SJCRH30 (cell line): ENCODE measurements at places on chromosomes 5 and 9.

- no peaks in the 10 kb centered on the region for H3K27me3 ChIP-seq
- no peaks in the 10 kb centered on the region for H3K36me3 ChIP-seq
- no peak for DNase-seq
- H3K27ac ChIP-seq, result no peak overlapping the region
Observed at GRCh38 chr9:137876269-137876668, 1.3 kb upstream of the CACNA1B start.

DNA sequence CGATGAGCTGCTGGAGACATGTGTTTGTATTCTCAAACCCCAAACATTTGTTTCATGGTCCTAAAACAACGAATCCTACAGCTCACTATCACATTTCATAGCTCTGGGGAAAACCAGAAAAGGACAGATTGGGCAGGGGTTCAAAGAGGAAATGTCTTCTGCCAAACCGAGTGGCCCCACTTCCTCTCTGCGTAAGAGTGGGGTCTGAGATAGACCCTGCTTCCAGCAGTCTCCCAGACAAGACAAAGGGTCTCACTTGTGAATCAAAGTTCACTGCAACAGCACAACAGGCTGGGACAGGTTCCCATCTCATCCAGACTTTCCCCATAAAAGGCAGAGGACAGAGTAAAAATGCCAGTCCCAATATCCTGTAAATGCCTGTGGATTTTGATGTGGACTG is 276.2 kb upstream of the SLC24A2 start:
- H3K27ac ChIP-seq, result no peak overlapping the region
- H3K4me1 ChIP-seq, result no peaks in the 10 kb centered on the region
- H3K36me3 ChIP-seq, result no peaks in the 10 kb centered on the region
- no peak overlapping the region for H3K4me3 ChIP-seq
- no peak for DNase-seq

- no peak overlapping the region for H3K27ac ChIP-seq
- H3K4me1 ChIP-seq, result no peaks in the 10 kb centered on the region
- no peak overlapping the region for H3K4me3 ChIP-seq
- DNase-seq, result no peak
Observed at GRCh38 chr5:139014726-139015125, 139.6 kb upstream of the LRRTM2 start.

- H3K36me3 ChIP-seq, result peaks cover 28% of the 10 kb centered on the region
- H3K27ac ChIP-seq, result no peak overlapping the region
- no peak for DNase-seq
Observed at GRCh38 chr5:177452688-177453638, 6.3 kb downstream of the PRR7 start.

DNA sequence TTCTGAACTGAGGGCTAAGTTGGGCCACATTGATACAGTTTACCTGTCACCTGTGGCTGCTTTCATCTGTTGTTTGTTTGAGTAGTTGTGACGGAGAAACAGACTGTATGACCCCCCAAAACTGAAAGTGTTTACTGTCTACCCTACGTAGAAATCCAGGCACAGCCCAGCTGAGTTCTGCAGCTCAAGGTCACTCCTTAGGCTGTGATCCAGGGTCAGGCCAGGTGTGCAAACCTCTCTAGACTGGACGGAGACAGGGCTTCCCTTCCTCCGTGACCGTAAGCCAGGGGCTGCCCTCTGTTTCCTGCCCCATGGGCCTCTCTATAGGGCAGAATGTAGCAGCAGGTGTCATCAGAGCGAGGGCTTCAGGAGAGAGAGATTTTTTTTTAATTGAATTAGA is 207.9 kb upstream of the OTULINL start:
- H3K4me3 ChIP-seq, result no peak overlapping the region
- no peaks in the 10 kb centered on the region for H3K4me1 ChIP-seq
- H3K27me3 ChIP-seq, result no peaks in the 10 kb centered on the region
- no peak for DNase-seq

DNA sequence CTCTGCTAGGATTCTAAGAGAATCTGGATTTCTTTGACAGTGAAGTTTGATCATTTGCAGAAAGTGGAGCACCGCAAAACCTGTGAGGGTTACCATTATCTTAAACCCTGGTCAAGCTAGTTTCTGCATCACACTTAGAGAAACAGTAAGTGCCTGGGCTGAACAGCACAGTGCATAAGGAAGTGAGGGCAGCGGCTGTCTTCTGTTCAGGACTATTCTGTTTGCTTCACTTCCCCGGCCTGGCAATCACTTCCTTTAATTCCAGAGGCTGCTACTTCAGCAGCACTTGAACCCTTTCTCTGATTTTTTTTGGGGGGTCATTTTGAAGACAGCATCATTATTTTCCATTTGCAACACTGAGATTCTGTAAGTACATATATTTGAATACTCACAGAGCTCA is 32.0 kb downstream of the SEMA6A start:
- H3K27me3 ChIP-seq, result no peaks in the 10 kb centered on the region
- H3K4me3 ChIP-seq, result no peak overlapping the region
- peaks cover 28% of the 10 kb centered on the region for H3K36me3 ChIP-seq
- no peak for DNase-seq
- no peak overlapping the region for H3K27ac ChIP-seq

DNA sequence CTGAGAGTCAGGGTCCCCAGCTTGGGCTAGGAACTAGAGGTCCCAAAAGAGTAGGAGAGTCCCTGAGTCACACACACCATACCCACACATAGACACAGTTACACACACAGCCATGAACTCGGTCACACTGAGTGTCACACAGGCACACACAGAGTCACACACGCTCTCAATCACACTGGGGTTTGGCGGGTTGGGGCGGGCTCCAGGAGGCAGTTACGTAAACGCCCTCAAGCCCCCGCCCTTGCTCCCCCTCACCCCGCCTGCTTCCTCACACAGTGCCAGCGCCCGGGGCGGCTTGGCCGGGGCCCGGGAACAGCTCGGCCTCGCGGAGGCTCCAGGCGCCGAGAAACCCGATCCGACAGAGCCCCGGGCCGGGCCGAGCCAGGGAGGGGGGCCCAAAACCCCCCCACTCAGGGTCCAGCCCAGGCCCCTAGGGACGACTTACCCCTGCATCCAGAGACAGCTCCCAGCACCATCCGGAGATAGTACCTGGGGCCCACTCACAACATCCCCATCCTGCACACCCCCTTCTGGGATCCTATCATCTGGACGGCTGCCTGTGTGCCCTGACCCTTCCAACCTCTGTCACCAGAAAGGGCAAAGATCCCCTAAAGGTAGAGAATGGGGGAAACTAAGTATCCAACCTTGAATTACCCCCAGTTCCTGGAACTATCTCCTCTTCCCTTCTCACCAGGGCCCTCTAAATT is 3.5 kb upstream of the CNTFR start:
- H3K36me3 ChIP-seq, result no peaks in the 10 kb centered on the region
- 0 out of 2 replicates have a peak, but pooled peaks cover 11% of the 10 kb centered on the region for H3K27me3 ChIP-seq

DNA sequence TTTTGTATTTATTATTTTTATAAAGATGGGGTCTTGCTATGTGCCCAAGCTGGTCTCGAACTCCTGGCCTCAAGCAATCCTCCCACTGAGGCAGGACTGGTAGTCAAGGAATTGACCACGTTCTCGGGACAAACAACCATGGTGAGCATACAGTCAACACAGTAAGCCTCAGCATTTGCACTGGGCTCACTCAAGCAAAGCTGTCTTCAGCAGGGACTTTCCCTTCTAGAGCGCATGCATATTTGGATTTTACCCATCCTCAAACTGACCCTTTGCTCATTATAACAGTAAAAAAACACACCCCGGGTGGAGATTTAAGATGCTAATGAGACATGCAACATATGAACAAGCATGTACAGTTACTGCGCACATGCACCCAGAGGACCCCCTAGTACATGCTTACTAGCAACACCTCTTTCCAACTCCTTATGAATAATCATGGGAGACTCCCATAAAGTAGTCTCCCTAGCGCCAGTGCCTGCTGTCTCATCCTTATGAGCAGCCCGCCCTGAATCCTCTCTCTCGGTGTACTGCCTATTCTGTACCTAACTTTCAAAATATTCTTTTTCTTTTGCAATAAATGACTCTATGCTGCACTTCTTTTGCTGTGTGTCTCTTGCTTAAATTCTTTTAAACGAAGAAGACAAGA is 41.5 kb downstream of the C5orf22 start:
- no peaks in the 10 kb centered on the region for H3K27me3 ChIP-seq
- H3K4me3 ChIP-seq, result no peak overlapping the region
- no peak for DNase-seq

- H3K27me3 ChIP-seq, result no peaks in the 10 kb centered on the region; the same call in 1 of the 2 replicates
- no peaks in the 10 kb centered on the region for H3K36me3 ChIP-seq
- H3K4me3 ChIP-seq, result no peak overlapping the region
- peak; percentile 74 for DNase-seq
- no peaks in the 10 kb centered on the region; the same call in 1 of the 2 replicates for H3K4me1 ChIP-seq
Observed at GRCh38 chr9:97958812-97959511, 21.0 kb upstream of the HEMGN start.

- peaks cover 25% of the 10 kb centered on the region for H3K4me1 ChIP-seq
- DNase-seq, result no peak
- H3K27me3 ChIP-seq, result no peaks in the 10 kb centered on the region
- H3K27ac ChIP-seq, result no peak overlapping the region
Observed at GRCh38 chr9:105435453-105435852, 12.4 kb upstream of the FSD1L start.

- H3K36me3 ChIP-seq, result no peaks in the 10 kb centered on the region
- no peak overlapping the region for H3K27ac ChIP-seq
- H3K4me3 ChIP-seq, result no peak overlapping the region
- H3K4me1 ChIP-seq, result no peaks in the 10 kb centered on the region
- H3K27me3 ChIP-seq, result no peaks in the 10 kb centered on the region
Observed at GRCh38 chr5:62214701-62215100, 91.3 kb upstream of the KIF2A start.
